Smooth muscle cell of trachea (primary cell): ENCODE measurements at places on chromosomes 16 and 17. TPM values are rescaled to one million over a fixed set of nuclear protein-coding genes. Genes with fewer than 3 reads are reported as not detected.

Gene HSD3B7
- total RNA-seq, result 49.7 and 76.7 TPM in 2 replicates

Gene MYO15A
- total RNA-seq, result 2.2 and 3.6 TPM in 2 replicates

Gene KRT13
- total RNA-seq, result 0.15 TPM in 1 of 2 replicates, not detected in the other

Gene KRTAP9-8
- total RNA-seq, result not detected in 2 replicates

Gene METTL9
- total RNA-seq, result 186 and 207 TPM in 2 replicates

Gene NOG
- total RNA-seq, result not detected in 2 replicates

Gene FBXO39
- 0.15 TPM in 1 of 2 replicates, not detected in the other for total RNA-seq
